ENCODE measurements at places on chromosomes 5 and 9. TPM values are rescaled to one million over a fixed set of nuclear protein-coding genes. Genes with fewer than 3 reads are reported as not detected.

Gene PCDHGA10
- 0.61 TPM for total RNA-seq

Gene C6
- 0.28 TPM for total RNA-seq

Gene FPGS
- 30.4 TPM for total RNA-seq

Gene TMC1
- 0.28 TPM for total RNA-seq

Gene PCDHB9
- total RNA-seq = 0.19 TPM

GRCh38 chr9:110346325-110346724, 8.7 kb upstream of the TXNDC8 start:
- DNase-seq = no peak

- no peak for DNase-seq
Measured at GRCh38 chr9:19457693-19458009, 48.8 kb downstream of the ACER2 start.

GRCh38 chr5:9343146-9343850, 202.6 kb downstream of the SEMA5A start:
- DNase-seq = no peak

- no peak for DNase-seq
Measured at GRCh38 chr5:1709171-1709803, 90.3 kb downstream of the MRPL36 start.

- DNase-seq = no peak
Measured at GRCh38 chr9:86772635-86772993, 174.7 kb downstream of the GAS1 start.

GRCh38 chr5:17056141-17056631, 120.1 kb upstream of the MYO10 start:
- no peak for DNase-seq

Data from thymus (tissue), 14 donors.